Panc1 (cell line): ENCODE measurements at places on chromosomes 7 and 10. TPM values are rescaled to one million over a fixed set of nuclear protein-coding genes. Genes with fewer than 3 reads are reported as not detected.

- DNase-seq = no peak
These were observed 107.9 kb downstream of the PROSER2 start for GRCh38 chr10:11931038-11931437.

- no peak for DNase-seq
These were observed 273.1 kb upstream of the PITRM1 start for GRCh38 chr10:3445648-3446047.

DNA sequence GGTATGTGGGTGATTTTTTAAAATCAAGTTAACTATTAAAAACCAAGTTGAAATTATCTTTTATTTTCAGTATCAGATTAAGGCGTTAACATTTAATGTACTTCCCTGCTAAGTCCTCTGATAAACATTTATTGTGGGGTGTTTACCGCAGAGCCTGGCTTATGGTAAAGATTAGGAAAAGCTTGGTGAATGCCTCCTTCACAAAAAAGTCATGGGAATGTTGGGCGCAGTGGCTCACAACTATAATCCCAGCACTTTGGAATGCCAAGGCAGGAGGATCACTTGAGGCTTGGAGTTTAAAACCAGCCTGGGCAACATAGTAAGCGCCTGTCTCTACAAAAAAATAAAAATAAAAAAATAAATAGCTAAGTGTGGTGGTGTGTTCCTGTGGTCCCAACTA is 53.3 kb downstream of the WAC start:
- no peak for DNase-seq

GRCh38 chr10:75773231-75773780 is 341.9 kb downstream of the LRMDA start:
- DNase-seq = no peak

GRCh38 chr10:49166484-49167400 is 21.4 kb downstream of the TMEM273 start:
- no peak for DNase-seq

DNA sequence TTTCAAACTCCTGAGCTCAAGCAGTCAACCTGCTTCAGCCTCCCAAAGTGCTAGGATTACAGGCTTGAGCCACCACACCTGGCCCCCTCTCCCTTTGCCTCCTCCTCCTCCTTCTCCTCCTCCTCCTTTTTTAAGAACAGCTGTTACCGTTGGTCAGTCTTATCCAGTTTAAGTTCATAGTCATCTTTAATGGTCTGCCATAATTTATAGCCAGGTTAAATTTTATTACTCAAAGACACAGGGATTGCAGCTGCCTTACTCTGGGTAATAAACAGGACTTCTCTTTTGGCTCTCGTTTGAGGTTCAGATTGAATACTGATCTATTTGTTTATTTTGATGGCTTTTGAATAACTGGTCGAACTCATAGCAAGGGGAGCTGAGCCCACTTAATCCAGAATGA is 35.2 kb downstream of the ATOH7 start:
- no peak for DNase-seq

- no peak for DNase-seq
These were observed 237.3 kb downstream of the DGKI start for GRCh38 chr7:137609500-137609899.

GRCh38 chr7:90587766-90588165 is 8.4 kb upstream of the CDK14 start:
- no peak for DNase-seq

DNA sequence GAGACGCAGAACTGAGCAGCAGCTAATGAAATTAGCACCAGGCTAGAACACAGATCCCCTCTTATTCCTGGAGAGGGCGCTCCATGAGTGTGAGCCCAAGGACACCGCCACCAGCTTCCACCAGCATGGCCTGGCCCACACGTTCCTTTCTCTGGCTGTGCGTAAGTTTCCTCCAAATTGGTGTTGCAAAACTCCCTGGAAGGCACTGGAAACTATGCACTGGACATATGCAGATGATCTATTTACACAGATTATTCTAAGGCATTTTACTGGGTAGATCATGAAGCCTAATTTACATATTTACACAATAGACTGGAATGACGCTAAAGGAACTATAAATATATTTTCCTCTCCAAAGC is 455.6 kb upstream of the FOXK1 start:
- no peak for DNase-seq

DNA sequence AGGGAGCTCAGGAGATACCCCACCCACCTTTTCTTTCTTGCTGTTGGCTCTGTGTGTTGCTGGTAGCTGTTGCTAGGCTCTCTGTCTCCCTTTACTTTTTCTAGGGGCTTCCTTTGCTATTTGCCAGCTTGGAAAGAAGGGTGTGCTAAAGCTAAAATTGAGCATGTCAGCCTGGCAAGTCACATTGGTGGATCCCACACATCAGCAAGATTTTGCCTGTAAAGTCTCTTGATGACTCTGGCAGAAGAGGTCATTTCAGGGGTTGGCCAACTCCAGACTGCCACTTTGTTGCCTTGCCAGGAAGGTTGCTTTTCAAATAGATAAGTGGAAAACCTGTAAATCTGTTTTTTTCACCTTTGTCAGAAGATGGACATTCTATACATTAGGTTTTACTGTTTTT is 9.9 kb downstream of the CCNY start:
- no peak for DNase-seq

DNA sequence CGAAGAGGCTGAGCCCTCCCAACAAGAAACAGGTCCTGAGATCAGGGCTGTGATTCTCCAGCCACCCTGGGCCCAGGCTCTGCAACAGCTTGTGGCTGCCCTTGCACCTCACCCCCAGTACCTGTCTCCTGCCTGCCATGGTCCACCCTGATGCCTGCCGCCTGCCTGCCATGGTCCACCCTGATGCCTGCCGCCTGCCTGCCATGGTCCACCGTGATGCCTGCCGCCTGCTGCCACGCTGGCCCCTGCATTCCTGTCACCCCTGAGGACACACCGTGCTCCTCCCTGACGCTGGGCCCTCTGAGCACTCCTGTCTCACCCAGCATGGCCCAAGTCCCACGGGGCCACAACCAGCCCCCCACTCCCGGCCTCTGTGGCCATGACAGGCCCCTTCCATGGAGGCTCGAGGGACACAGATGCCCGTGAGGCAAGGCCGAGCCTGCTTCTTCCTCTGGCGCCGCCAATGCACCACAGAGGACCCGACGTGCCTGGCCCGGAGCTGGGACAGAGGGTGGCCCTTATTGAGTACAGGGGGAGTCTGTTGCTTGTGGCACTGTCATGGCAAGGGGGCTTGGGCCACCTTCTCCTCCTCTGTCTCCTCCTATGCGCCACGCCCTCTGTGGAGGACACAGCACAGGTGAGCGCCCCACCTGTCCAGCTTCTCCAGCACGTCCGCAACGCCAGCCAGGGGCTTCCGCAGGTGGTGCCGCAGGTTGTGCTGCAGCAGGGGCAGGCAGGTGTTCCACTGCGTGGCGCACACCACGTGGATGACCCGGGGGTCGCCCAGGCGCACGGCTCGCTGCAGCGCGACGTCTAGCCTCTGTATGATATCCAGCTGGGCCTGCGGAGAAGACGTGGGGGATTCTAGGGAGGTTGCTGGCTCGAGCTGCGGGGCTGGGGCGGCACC is 18.1 kb downstream of the CFAP46 start:
- DNase-seq = no peak

DNA sequence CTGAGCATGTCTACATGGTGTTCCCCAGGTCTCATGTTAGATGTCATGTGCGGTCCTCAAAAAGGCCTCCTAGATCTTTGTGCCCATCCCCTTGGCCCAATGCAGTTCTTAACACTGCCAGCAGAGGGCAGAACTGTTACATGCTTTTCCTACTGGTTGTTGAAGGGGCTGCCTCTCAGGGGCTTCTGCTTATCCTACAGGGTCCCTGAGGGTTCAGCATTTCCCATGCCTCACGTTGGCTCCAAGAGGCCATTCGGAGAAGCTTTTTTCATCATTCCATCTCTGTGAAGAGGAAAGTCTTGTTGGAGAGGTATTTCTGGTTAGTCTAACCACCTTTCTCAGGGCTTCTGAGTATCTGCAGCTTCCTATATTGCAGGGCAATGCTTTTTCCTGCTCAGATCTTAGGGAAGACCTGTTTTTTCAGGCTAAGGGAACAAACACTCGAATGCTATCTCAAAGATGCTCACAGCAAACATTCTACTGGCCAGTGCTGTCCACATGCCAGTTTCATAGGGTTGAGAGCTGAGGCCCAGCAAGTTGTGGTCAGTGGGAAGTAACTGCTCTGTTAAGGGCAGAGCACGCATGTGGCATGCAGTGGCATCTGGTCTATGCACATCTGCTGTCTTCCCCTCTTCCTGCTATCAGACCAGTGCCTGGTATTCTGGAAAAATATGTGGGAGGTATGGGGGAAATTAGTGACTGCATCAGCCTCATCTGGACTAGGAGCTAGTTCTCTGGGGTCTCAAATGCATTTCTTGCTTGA is 31.5 kb downstream of the MBL2 start:
- peak; percentile 51 for DNase-seq

DNA sequence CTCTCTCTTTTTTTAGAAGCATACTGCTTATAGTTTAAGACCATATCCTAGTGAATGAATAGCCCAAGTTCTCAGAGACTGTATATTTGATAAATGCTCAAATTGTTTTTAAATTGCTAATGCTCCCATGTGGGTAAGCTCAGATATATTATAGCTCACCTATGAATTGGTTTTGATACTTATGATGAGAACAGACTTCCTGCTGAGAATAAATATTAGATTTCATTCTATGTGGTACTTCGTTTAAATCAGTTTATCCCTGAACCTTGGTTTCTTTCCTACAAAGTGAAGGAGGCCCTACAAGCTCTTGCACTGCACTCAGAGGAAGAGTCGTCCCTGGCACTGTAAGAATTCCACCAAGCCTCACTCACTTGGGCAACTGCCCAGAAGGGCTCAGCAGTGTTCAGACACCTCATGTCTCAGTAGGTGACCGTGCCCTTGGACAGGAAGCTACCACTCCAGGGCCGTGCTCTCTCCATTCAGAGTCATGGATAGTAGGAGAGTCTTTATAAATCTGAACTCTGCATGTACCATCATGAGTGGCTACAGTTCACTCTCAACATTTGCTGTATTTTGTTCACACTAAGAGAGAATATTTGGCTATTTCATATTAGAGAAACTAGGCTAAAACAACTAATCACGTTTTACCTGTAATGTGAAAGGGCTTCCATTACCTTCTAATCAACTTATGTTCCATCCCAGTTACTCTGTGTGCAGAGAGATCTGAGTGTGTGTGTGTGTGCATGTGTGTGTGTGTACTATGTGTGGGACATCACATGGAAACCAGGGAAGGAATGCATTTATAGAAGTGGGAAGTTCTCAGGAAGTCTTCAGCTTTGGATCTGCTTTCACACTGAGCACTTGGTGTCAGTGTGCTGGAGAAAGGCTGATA is 93.8 kb downstream of the PTPRE start:
- no peak for DNase-seq

DNA sequence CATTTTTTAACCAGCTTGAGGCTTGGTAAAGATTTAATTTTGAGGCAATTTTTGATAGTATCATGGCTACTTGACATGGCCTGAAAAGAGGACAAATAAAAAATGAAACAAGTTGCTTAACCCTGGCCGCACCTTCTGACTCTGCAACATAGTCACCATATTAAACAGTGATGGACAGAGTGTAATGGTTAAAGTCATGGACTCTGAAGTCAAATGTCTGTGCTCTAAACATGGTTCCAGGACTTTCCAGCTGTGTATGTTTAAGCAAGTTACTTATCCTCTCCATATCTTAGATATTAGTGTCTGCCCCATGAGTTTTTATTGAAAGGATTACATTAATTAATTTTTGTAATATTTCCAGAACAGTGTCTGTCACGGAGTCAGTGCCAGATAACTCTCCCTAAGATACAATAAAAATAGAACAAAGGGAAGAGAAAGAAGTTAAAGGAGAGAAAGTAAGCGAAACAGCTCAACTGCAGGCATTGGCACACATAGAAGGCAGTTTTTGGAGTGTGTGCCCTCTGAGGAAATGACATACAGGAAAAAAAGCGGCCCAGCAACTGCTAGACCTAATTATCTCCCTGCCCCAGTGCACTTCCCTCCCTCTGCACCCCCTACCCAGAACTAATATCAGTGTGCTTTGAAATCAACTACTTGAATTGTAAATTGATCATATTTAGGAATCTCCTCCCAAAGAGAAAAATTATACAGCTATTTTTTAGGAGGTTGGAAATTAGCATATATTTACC is 65.3 kb downstream of the MACC1 start:
- no peak for DNase-seq

DNA sequence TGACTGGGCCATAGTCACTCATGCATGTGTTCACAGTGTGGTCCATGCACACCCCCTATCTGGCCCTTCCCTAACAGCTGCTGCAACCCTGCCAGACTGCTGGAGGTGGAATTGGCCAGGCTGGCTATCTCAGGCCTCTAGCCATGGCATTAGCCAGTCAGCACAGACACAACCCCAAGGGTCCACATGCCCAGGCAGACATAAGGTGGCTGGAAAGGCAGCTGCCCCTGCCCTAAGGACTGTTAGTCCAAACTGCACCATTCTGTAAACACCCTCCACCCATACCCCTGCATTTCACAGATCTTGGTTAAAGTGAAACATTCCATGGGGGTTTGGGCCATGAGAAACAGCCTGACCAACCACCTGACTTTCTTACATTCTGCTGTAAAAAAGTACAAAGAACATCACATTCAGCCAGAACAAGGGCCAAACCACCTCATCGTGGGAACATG is 137.4 kb upstream of the KCNMA1 start:
- no peak for DNase-seq

- DNase-seq = no peak
These were observed 169.7 kb upstream of the PHYHIPL start for GRCh38 chr10:59006511-59007306.

DNA sequence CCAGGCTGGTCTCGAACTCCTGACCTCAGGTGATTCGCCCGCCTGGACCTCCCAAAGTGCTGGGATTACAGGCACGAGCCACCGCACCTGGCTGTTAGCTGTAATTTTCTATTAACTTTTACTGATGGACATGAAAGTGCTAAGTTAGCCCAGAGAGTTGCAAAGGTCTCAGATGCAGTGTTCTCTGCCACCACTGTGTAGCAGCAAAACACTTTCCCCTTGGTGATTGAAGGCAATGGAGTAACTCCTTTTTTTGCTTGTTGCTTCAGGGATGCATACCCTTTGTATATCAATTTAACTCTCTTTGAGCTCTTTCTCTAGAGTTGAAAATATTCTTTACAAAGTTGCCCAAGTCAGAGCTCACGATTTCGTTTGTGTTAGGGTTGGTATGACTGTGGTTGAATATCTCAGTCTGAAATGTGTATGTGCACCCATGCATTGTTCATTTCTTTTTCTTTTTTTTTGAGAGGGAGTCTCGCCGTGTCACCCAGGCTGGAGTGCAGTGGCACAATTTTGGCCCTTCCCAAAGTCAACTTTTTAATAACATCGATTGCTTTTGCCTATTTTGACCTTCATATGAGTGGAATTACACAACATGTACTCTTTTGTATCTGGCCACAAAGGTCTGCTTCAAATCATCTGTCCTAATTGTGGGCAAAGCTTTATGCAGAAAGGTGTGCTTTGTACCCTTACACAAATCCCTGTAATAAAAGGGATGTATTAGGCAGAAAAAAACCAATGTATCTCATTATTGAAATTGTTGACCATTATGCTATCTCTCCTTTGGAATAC is 52.6 kb downstream of the GTF2I start:
- peak; percentile 10 for DNase-seq

GRCh38 chr7:31120800-31121513 is 68.8 kb downstream of the ADCYAP1R1 start:
- DNase-seq = no peak

CNPY4 gene
- total RNA-seq = 12.6 TPM

HTR5A gene
- not detected for total RNA-seq

GSTO2 gene
- total RNA-seq = 28.5 TPM

MALRD1 gene
- total RNA-seq = not detected

CCL24 gene
- not detected for total RNA-seq

IKZF1 gene
- total RNA-seq = 0.77 TPM

FAS gene
- 8.1 TPM for total RNA-seq

PCLO gene
- total RNA-seq = 1.1 TPM

CUL1 gene
- total RNA-seq = 60.6 TPM
